Esophagus mucosa (tissue), 1 donor: ENCODE measurements at places on chromosomes 1 and 21. TPM values are rescaled to one million over a fixed set of nuclear protein-coding genes. Genes with fewer than 3 reads are reported as not detected.

DNA sequence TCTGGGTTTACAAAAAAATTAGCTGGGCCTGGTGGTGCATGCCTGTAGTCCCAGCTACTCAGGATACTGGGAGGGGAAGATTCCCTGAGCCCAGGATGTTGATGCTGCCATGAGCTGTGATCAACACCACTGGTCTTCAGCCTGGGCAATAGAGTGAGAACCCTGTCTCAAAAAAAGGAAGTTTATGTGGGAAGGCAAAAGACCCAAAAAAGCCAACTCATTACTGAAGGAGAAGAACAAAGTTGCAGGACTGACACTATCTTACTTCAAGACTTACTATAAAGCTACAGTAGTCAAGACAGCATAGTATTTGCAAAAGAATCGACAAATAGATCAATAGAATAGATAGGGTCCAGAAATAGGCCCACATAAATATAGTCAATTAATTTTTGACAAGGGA lies 9.2 kb upstream of the PTGS2 start:
- ATAC-seq: no peak

DNA sequence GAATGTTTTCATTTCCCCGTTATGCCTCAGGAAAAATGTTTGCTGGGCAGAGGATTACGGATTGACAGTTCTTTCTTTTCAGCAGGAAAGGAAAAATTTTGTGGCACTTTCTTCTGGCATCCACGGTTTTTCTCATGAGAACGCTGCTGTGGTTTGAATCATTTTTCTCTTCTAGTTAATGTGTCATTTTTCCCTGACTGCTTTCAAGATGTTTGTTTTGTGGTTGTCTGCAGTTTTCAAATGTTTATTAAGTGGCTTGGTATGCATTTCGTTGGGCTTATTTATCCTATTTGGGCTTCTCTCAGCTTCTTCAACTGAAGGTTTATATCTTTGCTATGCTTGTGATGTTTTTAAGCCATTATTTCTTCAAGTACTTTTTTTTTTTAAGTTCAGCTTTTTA lies 359.0 kb downstream of the RGS7 start:
- ATAC-seq: no peak

DNA sequence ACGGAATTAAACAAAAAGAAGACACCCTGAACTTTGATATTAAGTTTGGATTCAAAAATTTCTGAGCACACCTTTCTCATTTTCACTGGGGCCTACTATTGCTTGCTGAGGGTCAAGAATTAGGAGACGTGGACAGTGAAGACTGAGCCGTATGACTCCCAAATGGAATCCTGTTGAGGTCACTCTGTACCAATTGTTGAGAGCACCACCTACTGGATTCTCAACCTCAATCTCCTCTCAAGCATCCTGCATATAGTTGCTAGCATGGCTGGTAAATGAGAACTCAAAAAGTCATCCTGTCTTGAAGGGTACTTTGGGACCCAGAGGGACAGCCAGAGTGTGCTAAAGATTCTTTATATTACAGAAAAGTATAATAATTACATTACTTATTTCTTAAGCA lies 20.2 kb upstream of the MTR start:
- no peak for ATAC-seq

DNA sequence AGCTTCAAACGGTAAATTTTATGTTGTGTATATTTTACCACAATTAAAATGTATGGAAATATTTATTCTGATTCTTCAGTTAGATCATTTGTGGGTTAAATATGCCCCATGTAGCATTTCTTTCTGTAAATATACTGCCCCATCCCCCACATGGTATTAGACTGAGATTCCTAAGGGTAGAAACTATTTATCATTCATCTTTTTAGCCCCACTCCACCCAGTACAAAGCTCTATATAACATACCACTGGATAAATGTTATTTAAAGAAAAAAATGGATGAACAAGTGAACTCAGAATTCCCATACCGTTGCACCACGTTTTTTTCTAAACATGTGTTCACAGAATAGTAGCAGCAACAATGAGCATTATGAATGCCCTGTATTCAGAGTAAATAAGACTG lies 234.0 kb upstream of the IRF2BP2 start:
- ATAC-seq: no peak

DNA sequence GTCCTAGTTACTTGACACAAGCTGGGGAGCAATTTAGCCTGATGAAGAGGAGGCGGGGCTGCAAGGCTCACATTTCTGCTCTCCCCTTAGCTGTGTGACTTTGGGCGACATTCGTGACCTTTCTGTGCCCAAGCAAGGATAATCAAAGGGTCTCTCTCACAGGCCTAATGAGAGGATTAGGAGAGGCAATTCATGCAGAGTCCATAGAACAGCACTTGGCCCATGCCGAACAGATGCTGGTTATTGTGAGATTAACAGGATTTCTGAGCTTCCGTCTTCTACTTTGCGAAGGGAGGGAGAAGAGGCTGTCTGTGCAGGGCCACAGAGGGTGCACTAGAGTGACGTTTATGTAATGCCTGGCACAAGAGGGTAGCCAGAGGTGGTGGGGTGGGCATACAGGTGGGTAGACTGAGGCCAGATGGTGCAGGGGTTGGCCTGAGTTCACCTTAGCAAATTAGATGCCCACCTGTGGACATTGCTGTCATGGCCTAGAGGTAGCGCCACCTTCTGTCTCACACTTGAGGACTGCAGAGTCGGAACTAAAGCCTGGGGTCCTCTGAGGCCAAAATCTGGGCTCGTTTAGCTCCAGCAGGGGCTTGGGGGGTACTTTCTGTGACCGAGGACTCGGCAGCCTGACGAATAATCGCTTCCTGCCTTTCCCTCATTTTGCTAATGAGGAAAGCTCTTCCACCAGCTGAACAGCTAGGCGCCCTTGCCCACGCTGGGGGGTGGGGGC lies 18.6 kb downstream of the ACTL8 start:
- ATAC-seq: no peak

Gene PERM1
- total RNA-seq: not detected

Gene KCNJ6
- not detected for total RNA-seq

Gene OR10Z1
- total RNA-seq: not detected

Gene LAPTM5
- 9.1 TPM for total RNA-seq
